Bone marrow (tissue), 2 donors: ENCODE measurements at places on chromosomes 16 and 17.

DNA sequence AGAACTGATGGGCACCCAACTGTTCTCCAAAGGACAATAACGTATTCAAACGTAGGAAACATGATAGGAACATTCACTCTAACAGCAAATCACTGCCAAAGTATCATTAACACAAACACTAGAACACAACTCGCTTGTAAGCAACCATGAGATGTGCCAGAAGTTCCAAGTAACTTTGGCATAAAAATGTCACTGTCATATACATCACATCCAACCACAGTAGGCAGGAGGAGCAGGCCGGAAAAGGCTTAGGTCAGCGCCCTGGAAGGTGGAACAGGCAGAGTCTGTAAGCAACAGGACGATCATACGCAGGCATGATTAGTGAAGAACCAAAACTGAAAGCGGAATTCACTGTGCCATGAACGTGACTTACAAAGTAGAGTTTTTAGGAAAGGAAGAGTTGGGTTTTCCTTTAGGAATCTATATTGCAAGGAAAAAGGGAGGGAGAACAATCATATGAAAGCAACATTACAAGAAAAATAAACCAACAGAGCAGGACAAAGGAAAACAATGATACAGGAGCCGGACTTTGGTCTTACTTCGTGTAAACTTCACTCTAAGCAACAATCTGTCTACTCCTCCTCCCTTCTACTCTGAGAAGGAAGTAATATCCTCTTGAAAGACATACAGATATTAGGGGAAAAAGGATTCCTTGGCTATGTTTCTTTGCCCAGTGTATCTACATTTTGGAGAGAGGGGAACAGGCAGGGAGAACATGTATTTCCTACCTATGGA is 52.3 kb downstream of the YWHAE start:
- DNase-seq: no peak

- DNase-seq: peak; percentile 57
Measured at GRCh38 chr17:48139944-48140343, 32.4 kb downstream of the SNX11 start.

DNA sequence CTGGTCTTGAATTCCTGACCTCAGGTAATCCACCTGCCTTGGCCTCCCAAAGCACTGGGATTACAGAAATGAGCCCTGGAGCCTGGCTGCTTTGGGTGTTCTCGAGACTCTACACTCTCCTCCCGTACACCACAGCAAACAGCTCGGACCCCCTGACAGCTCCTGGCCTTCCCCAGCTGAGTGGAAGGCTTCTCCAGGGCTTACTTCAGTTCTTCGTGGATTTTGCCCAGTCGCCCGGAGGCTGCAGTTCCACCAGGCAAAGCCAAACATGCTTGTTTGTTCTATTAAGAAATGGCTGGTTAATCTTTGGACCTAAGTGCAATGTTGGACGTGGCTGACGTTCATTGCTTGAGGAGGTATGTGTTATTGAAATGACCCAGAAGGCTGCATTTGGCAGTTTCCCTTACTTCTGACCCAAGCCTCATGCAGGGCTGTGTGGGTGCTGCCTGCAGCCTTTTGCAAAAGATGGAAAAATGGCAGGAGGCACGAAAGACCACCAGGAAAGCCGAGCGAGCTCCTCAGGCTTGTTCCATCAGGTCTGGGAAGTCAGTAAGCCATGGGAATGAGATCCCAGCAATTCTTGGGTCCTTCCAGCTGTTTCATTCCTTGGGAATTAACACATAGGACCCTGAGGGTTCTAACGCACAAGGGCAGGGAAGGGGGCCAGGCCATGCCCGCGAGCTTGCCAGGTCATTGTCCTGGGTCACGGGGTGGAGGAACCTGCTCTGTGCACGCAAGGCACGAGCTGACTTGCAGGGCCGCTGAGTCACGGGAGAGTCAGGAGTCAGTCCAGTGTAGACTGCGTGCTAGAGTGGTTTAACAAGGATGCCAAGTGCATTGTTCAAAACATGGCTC is 23.9 kb upstream of the KLHDC4 start:
- DNase-seq: no peak

- no peak for DNase-seq
Measured at GRCh38 chr16:89330177-89330856, 112.8 kb downstream of the ZNF778 start.

DNA sequence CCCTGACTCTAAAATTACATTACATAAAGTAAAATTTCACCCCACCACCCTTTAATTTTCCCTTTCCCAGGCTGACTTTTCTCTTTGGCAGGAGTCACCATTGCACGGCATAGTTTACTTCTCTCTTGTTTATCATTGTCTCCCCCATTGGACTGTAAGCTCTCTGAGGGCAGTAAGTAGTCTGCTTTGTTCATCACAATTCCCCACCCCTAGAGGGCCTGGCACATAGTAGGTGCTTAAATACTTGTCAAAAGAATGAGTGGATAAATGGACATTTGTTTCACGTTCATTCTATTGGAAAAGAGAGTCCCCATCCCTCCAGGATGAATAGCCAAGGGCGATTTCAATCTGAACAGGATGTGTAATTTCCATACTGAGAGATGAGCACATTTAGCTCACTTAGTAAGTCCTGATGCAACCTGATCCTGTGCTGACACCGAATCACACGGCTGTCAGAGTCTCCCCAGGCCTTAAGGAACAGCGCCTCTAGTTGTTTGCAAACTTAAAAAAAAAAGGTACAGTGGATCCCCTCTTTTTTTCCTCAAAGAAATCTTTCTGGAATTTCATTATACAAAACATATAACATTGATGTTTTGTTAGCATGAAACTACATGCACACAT is 54.0 kb downstream of the AKAP1 start:
- no peak for DNase-seq

GRCh38 chr16:51509336-51509735 is 358.3 kb upstream of the SALL1 start:
- no peak for DNase-seq

GRCh38 chr16:83772806-83773205 is 35.0 kb upstream of the HSBP1 start:
- no peak for DNase-seq

- DNase-seq: no peak
Measured at GRCh38 chr16:50699326-50700159, 6.1 kb downstream of the NOD2 start.

DNA sequence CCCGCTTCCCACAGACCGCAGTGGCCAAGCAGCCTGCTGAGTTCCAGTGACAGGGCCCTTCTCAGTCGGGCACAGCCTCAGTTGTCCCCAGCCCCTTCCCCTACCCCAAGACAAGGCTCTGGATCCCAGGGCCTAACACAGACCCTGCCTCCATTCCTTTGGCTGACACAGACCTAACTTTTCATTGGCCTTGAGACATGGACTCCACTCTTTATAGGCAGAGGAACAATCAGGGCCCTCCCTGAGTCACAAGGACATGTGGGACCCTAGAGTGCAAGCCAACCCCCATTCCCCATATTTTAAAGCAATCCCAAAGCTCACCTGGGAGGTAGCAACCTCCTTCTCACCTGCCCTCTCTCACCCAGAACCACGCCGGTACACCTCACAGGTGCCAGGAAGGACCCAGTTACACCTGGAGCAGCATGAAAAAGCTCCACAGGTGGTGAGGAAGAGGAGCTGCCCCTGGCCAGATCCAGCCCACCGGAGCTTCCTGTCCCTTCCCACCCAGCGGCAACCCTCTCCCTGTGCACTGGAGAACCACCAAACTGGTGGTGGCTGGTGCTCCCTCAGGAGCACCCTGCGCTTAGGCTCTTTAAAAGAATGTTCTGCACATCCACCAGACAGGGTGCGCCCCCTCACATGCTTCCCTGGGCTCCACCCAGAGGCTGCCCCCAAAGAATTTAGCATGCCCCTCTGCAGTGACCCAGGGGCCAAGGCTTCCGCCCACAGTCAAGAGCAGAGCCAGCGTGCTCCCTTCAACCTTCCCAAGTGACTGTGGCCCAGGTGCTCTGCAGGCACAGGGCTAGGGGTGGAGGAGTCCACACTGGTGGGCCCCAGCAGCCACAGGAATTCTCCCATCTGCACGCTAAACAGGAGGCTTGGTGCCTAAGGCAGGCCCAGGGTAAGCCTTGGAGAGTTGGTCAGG is 3.4 kb downstream of the MNT start:
- DNase-seq: no peak

DNA sequence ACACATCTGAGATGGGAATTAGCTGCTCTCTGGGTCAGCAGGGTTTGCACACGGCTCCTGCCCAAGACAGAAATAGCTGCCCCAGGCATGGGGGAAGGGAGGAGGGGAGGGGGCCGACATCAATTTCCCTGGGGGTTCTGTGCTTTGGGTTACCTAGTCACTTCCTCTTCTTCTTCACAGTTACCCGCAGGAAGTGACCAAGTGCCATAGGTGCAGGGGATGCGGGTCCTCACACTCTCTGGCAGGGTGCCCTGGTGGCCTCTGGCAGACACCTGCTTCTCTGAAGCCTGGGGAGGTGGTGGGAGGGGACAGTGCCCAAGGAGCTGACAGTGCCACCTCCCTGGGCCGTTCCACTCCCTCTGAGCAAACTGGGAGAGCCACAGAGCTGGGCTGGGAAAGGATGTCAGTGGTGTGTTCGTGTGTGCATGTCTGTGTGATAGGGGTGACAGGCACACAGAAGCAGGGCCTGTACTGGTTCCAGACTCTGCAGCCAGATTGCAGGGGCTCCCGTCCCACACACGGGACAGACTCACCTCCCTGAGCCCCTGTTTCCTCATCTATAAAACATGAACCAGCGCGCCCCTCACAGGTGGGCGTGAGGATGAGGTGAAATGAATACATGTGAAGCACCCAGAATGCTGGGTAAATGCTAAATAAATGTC is 18.2 kb downstream of the SCN4A start:
- peak; percentile 4 for DNase-seq

GRCh38 chr16:27781981-27782880 is 232.3 kb downstream of the KATNIP start:
- DNase-seq: no peak

DNA sequence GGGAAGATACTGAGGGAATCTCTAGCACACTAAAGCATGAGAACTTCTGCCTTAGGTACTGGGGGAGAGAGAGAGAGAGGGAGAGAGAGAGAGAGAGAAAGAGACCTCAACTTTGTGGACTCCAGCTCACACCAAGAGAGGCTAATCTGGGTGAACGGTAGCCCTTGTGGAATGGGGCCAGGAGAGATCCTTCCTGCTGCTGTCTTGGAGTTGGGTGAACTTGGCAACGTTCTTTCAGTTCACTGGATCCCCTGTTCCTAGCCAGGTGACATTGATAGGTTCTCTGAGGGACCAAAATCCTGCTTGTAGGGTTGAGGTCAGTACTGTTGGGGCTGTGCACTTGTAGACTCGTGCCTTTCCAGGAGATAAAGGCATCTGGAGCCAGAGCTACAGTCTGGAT is 26.5 kb upstream of the WFIKKN2 start:
- DNase-seq: no peak

DNA sequence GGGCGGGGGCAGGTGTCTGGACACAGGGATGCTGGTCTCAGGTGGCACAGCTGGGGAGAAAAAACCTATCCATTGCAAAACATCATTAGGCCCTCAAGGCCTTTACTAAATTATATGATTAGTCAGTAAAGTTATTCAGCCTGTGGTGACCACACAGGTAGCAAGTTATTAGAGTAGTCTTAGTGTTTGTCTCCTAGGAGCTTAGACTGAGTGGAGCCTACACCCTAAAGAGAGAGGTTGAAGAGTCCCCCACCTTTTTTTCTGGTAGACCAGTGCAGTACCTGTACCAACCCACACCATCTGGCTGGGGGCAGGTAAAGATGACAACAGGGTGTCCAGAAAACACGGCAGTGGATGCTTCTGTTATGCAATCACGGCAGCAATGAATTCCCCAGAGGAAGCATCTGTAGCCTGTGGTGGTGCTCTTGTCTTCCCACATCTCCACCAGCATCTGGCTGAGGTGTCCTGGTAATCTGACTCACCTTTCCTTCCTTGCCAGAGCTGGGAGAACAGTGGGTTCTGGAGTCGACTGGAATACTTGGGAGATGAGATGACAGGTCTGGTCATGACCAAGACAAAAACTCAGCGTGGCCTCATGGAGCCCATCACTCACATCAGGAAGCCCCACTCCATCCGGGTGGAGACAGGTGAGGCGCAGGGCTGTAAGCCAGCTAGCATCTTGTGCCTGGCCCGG is 11.0 kb downstream of the MYCBPAP start:
- DNase-seq: no peak

GRCh38 chr16:81737885-81738536 is 41.1 kb upstream of the PLCG2 start:
- DNase-seq: peak; percentile 46

GRCh38 chr17:40059729-40060475 is 2.9 kb upstream of the THRA start:
- DNase-seq: no peak

DNA sequence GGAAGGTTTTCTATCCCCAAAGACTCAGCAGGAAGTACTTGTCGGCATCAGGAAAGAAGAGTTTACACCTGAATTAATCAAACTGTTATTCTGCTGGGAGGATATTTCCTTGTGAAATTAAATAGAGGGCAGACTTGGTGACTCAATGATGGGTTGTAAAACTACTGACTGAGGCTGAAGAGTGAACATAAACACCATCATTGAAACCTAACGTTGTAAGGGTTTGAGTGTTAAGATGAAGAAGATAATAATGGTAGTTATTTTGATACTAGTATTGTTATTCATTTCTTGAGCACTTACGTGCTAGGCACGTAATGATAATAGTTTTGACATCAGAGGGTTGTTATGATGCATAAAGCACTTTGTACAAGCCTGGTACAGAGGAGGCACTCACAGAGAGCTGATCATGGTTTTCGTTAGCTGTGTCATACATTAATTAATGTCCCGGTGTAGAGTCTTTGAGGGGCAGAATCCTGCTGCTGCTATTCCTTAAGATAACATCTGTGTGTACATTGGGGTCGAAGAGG is 64.2 kb upstream of the CACNG3 start:
- DNase-seq: no peak

GRCh38 chr17:48143629-48144028 is 36.1 kb downstream of the SNX11 start:
- no peak for DNase-seq

GRCh38 chr17:76366247-76366646 is 12.5 kb upstream of the PRPSAP1 start:
- no peak for DNase-seq

- DNase-seq: no peak
Measured at GRCh38 chr17:12089809-12090384, 69.2 kb downstream of the MAP2K4 start.

DNA sequence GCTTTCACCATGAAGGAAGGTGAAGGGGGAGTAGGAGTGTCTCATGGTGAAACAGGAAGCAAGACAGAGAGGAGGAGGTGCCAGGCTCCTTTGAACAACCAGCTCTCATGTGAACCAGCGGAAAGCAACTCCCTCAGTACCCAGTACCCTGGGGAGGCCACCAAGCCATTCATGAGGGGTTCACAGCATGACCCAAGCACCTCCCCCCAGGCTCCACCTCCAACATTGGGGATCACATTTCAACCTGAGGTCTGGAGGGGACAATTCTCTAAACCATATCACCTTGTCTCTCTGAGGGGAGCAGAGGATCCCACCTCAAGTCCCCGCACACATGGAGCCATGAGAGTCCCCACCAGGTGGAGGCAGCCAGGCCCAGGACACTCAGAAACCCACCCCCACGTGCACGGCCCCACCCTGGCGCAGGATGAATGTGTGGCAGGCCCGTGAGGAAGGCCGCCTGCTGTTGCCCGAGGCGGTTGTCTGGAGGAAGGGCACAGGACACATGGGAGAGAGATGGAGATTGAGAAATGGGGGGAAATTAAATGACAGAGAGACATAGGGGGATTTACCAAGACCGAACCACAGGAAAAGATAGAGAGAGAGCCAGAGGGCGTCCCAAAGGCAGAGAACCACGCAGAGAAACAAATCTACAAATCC is 85.9 kb downstream of the TMEM132E start:
- no peak for DNase-seq

GRCh38 chr17:16354585-16354984 is 1.3 kb upstream of the CENPV start:
- DNase-seq: no peak

GRCh38 chr17:7416323-7416722 is 3.8 kb upstream of the SPEM1 start:
- DNase-seq: no peak
